A172 (cell line): ENCODE measurements at places on chromosomes 7 and 10.
A peak's percentile ranks its signal among the peaks of the same experiment; 100 is the strongest.

DNA sequence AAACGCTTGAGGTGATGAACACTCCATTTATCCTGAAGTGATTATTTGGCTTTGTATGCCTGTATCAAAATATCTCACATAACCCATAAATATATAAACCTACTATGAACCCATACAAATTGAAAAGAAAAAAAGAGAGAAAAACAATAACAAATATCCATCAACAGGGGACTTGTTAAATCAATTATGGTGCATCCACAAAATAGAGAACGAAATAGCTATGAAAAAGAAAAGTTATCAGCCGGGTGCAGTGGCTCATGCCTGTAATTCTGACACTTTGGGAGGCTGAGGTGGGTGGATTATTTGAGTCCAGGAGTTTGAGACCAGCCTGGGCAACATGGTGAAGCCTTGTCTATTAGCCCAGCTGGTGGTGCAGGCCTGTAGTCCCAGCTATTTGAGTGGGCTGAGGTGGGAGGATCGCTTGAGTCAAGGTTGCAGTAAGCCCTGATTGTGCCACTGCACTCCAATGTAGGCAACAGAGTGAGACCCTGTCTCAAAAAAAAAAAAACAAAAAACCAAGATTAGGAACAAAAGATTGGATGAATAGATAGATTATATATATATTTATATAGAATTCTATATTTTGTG lies 30.6 kb upstream of the IFRD1 start:
- no peak for DNase-seq

GRCh38 chr7:84136336-84136735 lies 58.3 kb downstream of the SEMA3A start:
- DNase-seq = no peak

DNA sequence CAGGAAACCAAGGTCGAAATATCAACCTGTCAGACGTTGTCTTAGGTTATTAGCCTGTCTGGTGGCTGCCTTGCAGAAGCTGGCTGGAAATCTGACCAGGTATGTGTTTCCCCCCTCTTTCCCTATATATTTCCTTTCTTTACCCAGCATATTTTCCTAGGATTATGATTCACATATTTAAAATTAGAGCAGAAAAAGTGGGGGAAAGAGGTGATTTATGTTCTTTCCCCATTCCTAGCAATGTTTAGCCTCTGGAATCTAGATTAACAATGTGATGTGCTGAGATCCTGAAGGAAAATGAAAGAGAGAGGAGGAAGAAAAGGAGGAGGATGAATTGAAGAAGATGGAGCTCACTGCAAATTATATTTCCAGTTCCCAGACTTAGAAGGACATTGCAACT lies 421.4 kb upstream of the AUTS2 start:
- DNase-seq = no peak

DNA sequence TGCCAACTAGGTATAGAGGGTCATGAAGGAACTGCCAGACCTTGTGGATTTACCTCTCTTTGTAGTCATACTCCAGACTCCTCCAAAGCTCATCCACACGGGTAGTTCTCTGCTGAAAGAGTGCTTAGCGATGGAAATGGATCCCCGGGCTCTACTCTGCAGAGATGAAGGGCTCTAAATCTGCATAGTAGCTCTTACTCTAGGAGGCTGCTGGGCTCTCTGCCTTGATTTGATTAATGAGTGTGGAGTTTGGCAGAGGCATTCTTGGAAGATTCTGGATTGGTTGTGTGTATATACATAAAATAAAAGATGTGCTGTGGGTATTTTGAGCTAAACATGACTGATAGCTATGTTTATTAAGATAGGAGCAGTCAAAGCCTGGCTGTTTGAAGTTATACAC lies 21.3 kb upstream of the CPXM2 start:
- no peak for DNase-seq

GRCh38 chr10:3750006-3750816 lies 34.8 kb downstream of the KLF6 start:
- DNase-seq = no peak

DNA sequence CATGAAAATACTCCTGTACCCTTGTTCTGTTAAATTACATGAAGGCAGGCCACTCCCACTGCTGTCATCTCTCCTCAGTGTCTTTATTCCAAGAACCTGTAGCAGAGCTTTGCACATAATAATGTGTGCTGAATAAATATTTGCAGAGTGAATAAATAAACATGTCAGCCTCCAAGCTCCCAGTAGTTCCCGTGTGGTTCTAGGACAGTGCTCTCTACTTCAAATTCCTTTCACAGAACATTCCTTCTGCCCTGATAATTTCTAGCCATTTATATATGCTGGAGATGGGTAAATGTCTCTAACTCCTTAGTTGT lies 20.3 kb upstream of the HYAL4 start:
- DNase-seq = no peak

GRCh38 chr10:118042336-118042735 lies 4.4 kb downstream of the RAB11FIP2 start:
- DNase-seq = no peak

DNA sequence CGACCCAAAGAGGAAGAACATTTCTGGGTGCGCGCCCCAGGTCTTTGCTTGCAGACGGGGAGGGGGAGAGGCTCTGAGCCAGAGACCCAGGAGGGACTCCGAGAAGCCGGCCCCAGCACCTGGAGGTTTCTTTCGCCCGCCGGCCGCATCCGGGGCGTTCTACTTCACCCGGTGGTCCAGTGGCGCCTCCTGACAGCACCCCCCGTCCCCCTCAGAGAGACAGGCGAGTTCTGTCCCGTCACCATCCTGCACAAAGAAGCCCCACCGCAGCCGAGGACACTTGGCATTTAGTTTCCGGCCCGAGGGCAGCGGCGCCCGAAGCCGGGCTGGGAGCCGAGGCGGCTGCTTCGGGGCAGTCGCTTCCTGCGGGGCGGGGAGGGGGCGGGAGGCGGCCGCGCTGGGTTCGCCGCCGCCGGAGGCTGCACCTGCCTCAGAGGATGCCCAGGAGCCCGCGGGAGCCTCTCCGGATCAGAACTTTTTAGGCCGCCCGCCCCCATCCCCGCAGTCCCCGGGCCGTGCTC lies at the start of gene TMEM178B:
Gene TMEM178B (plus strand): TSS at position 424 of the 521 bp plus-strand sequence.
- DNase-seq = no peak

DNA sequence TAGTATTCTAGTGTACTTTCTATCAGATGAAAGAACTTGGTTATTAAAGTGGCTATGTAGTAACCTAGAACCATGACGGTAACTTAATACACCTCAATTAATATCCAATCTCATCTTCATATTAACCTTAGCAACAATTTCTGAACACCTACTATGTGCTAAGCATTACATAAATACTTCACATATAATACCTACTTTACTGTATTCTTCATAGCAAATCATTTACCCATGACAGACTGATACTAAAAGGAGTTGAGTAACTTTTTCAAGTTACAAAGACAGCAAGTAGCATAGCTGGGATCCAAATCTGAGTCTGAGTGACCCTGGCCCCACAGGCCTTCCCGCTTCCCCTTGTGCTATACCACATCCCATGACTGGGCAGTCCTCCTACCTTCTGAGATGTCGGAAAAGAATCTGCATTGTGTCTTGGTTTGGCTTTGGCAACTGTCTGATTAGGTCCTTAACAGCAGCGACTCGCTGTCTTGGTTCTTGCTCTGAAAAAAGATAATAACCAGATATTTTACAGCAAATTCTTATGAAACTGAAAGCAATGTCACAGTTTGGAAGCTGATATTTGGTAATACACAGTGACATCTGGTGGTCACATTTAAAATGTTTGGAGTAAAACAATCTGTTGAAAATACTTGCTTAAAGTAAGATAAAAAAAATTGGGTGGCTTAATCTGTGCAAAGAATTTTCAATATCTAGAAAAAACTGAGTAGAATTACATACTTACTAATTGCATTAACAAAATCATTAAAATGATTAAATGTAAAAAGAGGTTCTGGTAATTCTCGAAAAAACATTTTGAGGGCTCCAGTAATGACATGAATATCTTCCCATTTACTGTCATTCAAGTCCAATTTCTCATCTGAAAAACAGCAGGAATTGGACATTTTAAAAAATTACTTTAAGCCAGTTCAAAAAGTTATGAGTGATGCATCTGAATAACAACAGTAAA lies 120.1 kb downstream of the ARHGAP12 start:
- DNase-seq = peak; percentile 63

- DNase-seq = no peak
Measured at GRCh38 chr7:38831259-38831996, 77.6 kb downstream of the VPS41 start.

DNA sequence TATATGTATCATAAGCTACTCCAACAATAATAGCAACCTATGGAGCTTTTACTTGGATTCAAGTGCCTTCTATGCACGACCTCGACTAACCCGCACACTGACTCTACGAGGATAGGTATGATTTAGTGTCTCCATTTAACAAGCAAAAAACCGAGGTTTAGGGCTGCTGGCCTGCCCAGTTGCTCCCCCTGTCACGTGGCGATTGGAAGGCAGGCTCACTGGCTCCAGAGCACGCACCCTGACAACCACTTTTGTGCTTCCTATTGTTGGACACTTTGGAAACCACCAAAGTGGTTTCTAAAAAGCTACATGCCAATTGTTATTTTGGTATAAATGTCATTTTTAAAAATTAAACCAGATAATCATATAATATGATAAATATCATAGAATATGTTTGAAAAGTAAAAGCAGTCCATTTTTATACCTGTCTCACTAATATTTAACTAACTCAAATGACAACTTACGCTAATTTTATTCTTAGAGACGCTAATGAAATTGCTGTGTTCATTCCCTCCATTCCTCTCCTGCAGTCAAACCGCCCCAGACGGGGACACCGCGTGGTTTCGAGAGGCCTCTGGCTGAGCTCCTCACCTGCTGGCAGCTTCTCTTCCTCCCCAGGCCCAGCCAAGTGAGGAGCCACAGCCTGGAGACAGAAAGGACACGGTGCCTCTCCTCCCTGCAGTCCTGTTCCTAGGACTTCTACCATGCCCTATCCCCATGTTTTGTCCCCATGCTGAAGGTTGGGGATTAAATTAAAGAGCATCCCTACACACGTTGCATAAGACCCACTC lies 22.2 kb upstream of the RHEB start:
- DNase-seq = no peak

- no peak for DNase-seq
Measured at GRCh38 chr7:53302496-53303246, 267.2 kb downstream of the POM121L12 start.

DNA sequence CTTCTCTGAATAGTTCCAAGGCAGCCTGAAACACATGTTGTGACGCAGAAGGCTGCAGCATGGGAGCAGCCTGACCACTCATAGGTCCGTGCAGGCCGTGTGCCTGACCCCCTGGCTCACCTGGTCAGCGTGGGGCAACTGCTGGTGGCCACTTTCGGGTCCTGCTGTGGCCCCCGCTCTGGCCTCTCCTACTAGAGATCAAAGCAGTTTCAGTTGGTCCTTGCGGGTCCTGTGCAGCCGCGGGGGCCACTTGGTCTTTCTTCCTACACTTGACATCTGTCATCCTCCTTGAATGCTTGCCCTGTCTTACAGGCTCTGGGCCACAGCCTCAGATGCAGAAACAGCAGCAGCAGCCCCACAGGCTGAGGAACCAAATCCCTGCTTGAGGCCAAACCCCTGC lies 320.8 kb upstream of the ZNF32 start:
- no peak for DNase-seq

DNA sequence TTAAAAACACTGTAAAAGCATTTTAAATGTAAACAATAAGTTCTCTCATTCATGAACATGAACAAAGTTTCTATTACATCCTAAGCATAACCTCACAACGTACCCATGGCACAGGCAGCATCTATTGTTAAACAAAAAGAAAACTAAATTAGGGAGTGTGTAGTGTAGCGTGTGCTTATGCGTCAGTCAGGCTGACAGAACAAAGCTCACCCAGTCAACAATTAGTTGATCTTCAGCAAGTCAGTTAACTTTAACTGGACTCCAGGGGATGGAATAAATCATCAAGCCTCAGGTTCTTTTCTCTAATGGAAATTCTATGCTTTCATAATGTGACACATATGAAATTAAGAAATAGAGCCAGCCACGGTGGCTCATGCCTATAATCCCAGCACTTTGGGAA lies 91.6 kb upstream of the ODAD2 start:
- DNase-seq = peak; percentile 54

GRCh38 chr7:16753102-16753931 lies at the start of gene TSPAN13:
Gene TSPAN13 (plus strand): TSS chr7:16753755. CDS start chr7:16753968, 213 bp downstream.
- peak; percentile 61 for DNase-seq

DNA sequence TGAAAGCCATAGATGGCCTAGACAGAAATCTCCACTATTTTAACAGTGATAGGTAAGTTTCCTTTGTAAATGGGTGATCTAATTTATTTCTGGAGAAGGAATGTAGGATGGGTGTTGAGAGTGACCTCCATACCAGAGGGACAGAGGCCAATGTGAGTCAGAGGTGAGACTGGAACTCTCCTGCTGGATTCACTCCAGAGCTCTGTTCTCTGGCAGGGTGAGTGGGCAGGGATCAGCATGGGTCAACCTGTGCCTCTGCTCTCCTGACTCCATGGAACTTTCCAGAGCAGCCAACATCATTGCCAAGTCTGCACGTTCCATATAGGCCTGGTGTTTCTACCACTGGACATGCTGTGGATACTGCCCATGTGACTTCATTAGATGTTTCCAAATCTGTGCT lies 11.4 kb downstream of the AKR1C3 start:
- DNase-seq = peak; percentile 1

DNA sequence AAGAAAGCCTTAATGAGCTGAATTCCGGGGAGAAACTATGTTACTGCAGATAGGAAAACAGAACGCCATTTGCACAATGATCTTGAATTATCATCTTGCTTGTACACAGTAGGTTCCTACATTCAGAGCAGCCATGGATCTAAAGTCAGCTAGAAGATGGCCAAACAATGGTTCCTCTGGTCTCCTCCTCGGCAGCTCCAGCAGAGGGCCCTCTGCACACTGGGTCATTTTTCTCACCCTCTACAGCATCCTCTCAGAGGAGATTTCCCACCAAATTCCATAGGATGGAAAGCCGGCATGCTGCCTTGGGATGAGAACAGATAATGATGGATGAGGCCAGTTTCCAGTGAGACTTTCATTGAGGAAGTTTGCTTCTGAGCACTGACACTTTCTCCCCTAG lies 308.5 kb upstream of the NFE2L3 start:
- DNase-seq = no peak
